Stimulated activated CD4-positive, alpha-beta T cell treated with anti-CD3 and anti-CD28 coated beads, Interleukin-12 subunit alpha, Interleukin-12 subunit beta, amount 100 ng/mL, for 4 hours (primary cell): ENCODE measurements at places on chromosomes 6 and 20.

- no peak for DNase-seq
Measured at GRCh38 chr20:44187772-44188709, 1.1 kb upstream of the JPH2 start.

DNA sequence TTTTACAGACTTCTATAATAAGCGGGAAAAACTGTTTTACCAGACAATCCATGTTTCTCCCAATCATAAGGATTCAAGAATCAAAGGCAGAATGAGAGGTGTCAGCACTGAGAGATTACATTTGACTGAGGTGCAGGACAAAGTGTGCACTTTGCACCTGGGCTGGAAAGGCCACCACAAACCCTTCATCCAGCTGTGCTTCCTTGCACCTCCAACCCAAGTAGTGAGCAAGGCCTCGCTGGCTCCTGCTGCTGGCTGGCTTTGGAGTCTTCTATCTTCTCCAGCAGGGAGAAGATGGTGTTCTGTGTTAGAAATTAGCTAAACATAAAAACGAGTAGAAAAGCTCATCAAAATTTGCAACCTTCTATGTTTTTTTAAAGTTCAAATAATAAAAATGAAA lies 77.7 kb downstream of the CHD6 start:
- no peak for DNase-seq

DNA sequence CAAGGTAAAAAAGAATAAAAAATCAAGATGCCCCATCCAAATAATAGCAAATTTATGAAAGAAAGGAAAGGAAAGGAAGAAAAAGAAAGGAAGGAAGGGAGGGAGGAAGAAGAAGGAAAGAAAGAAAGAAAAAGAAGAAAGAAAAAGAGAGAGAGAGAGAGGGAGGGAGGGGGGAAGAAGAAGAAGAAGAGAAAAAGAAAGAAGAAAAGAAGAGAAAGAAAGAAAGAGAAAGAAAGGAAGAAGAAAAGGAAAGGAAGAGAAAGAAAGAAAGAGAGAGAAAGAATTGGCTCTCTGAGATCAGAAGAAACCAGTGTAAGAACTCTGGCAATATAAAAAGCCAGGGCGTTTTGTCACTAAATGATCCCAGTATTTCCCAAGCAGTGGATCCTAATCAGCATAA lies 401.7 kb downstream of the EPHA7 start:
- no peak for DNase-seq

DNA sequence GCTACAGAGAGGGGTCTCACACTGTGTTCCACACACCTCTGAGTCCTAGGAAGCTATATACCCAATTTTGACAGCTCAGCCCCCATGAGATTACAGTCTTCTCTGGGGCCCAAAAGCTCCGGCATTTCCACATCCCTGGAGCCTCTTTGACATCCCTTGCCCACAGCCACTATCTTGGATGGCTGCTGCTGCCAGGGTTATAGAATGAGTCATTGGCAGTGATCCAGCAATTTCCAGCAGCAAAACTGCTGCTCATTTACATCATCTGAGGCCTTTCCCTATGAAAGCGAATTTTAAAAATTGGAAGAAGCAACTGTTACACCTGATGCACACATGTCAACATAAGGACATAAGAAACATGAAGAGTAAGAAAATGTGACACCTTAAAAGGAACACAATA lies 590.7 kb downstream of the MEI4 start:
- DNase-seq: no peak

- no peak for DNase-seq
Measured at GRCh38 chr6:28867086-28867409, 56.7 kb downstream of the TRIM27 start.

GRCh38 chr6:14738933-14739332 lies 506.9 kb upstream of the JARID2 start:
- DNase-seq: no peak

- no peak for DNase-seq
Measured at GRCh38 chr20:32010666-32011065, 428 bp downstream of the CCM2L start.

DNA sequence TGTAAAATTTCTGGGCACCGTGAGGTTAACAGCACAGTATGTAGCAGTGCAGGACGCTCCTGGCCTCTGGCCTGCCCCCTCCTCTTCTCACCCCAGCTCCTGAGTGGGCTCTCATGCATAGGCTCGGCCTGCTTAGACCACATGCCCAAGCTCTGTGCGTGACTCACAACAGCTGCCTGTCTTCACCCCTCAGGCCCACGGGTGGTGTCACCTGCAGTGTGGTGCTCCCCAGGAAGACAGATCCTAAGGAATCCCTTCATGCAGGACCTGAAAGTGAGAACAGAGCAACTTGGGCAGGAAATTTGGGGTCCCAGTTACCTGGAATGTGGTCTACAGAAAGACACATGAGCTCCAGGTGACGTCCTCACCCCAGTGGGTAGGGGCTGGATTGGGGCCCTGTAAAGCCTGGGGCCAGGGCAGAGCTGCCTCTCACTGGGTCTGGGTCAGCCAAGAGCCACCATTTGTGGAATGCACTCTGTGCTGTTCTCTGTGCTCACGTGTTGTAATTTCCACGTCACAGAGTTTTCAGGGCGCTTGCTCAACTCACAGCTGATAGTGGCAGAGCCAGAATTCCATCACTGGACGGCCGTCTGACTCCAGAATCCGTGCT lies 37.0 kb upstream of the PXDC1 start:
- DNase-seq: no peak

GRCh38 chr20:62227977-62228958 lies 8.2 kb upstream of the HRH3 start:
- no peak for DNase-seq

GRCh38 chr6:14270142-14270893 lies 152.7 kb downstream of the CD83 start:
- no peak for DNase-seq

DNA sequence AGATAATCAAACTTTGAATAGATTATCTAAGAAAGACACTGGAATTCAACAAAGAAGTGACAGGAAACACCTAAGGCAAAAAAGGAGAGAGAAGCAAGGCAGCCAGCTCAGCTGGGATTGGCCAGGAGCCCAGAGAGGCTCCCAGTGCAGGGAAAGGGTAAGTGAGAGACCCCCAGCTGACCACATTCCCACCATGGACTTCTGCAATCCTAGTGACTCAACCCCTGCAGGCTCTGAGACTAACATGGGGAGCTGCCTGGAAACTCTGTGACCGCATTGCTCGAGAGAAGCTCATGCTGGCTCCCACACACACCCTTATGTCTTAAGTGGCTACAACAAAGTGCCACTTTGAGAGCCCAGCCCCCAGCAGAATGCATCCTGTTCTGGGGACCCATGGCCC lies 215.1 kb downstream of the PACRG start:
- no peak for DNase-seq

DNA sequence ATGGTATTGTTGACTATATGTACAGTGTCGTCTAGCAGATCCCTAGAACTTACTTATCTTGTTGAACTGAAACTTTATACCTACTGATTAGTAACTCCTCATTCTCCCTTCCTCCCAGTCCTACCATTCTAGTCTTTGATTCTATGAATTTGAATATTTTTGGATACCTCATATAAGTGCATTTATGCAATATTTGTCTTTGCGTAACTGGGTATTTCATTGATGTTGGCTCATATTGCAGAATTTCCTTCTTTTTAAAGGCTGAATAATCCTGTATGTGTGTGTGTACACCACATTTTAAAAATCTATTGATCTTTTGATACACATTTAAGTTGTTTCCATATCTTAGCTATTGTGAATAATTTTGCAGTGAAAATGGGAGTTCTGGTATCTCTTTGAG lies 119.9 kb downstream of the SOX4 start:
- no peak for DNase-seq

- no peak for DNase-seq
Measured at GRCh38 chr6:129606664-129607063, 103.3 kb downstream of the ARHGAP18 start.
